Right lung (tissue), 10 donors: ENCODE measurements at places on chromosomes 1 and 21. TPM values are rescaled to one million over a fixed set of nuclear protein-coding genes. Genes with fewer than 3 reads are reported as not detected.

LCE3D gene
- not detected for polyA plus RNA-seq

CLCA1 gene
- not detected for polyA plus RNA-seq

PLA2G2C gene
- 0.11 TPM for polyA plus RNA-seq

PADI4 gene
- polyA plus RNA-seq = 3.3 TPM

CR1 gene
- polyA plus RNA-seq = 0.78 TPM

SLC5A3 gene
- 16.0 TPM for polyA plus RNA-seq

RAD54L gene
- polyA plus RNA-seq = 9.2 TPM

NOTCH2 gene
- polyA plus RNA-seq = 46.7 TPM

EPHA10 gene
- 0.30 TPM for polyA plus RNA-seq

MPZ gene
- 4.7 TPM for polyA plus RNA-seq

PODN gene
- polyA plus RNA-seq = 12.1 TPM

MTARC1 gene
- 19.7 TPM for polyA plus RNA-seq

RPE65 gene
- 0.21 TPM for polyA plus RNA-seq

RCAN3 gene
- 10.5 TPM for polyA plus RNA-seq

CLIC6 gene
- 41.8 TPM for polyA plus RNA-seq

KIAA0040 gene
- polyA plus RNA-seq = 21.0 TPM

MNDA gene
- 4.3 TPM for polyA plus RNA-seq

FGR gene
- polyA plus RNA-seq = 3.0 TPM

TBX19 gene
- 8.0 TPM for polyA plus RNA-seq

LCE3A gene
- not detected for polyA plus RNA-seq

FH gene
- 52.3 TPM for polyA plus RNA-seq

RNU1-4 gene
- 2.7 TPM for polyA plus RNA-seq

FNDC10 gene
- polyA plus RNA-seq = 1.7 TPM

S100A8 gene
- polyA plus RNA-seq = 30.7 TPM

LY9 gene
- polyA plus RNA-seq = 0.56 TPM

TMOD4 gene
- polyA plus RNA-seq = 3.2 TPM

CRYBG2 gene
- 2.5 TPM for polyA plus RNA-seq

ESPN gene
- 2.4 TPM for polyA plus RNA-seq

KPRP gene
- not detected for polyA plus RNA-seq

NMNAT2 gene
- 1.3 TPM for polyA plus RNA-seq

AVPR1B gene
- polyA plus RNA-seq = 0.14 TPM

PRKCZ gene
- polyA plus RNA-seq = 48.9 TPM

MTMR11 gene
- polyA plus RNA-seq = 32.0 TPM

OR10R2 gene
- not detected for polyA plus RNA-seq

CELA2A gene
- polyA plus RNA-seq = 0.46 TPM

RASAL2 gene
- polyA plus RNA-seq = 27.5 TPM
